ENCODE measurements at places on chromosomes 6 and 20.

DNA sequence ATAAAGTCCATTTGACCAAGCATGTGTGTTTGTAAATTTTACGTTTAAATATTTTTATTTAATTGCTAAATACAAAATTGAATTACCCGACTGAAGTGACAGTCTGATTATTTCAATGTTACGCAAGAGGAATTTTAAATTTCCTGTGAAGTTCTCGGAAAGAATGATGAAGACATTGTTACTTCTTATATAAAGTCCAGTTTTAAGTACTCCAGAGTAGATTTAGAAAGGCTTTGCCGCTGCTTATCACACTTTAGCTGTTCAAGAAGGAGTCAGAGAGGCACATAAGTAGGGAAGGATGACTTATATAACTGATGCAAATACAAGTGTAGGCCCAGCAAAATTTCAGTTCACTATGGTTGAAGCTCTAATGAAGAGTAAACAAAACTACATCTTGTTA, 265.1 kb upstream of the CITED2 start:
- DNase-seq: no peak

DNA sequence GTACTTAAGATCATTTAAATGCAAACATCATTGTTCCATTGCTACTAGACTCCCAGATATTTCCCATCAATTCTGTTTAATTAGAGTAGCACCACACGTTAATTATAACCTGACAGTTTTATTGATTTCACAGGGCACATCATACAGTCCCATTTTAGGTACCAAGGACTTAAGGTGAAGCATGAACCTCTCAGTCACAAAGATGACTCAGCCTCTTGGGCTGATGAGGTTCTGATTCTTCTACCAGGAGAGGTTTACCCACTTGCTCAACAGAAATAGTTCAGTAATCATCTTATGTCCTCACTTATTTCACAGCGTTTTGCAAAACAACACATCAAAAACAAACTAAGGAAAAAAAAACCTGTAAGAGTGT, 98.5 kb downstream of the HIVEP2 start:
- no peak for DNase-seq

DNA sequence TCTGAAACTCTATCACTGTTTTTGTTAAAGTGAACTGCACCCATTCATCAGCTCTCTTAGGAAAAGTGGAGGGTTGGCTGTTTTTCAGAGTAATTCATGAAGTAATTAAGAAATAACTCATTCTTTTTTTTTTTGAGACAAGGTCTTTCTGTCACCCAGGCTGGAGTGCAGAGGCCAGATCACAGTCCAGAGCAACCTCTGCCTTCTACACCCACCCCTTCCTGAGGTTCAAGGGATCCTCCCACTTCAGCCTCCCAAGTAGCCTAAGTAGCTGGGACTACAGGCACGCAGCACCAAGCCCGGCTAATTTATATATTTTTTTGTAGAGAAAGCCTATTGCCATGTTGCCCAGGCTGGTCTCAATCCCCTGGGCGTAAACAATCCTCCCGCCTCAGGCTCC, 2.6 kb downstream of the ZNFX1 start:
- DNase-seq: no peak

GRCh38 chr6:137873273-137873762, 6.3 kb downstream of the TNFAIP3 start:
- no peak for DNase-seq

- DNase-seq: no peak
These were observed 76.4 kb upstream of the HS3ST5 start for GRCh38 chr6:114419175-114419574.

DNA sequence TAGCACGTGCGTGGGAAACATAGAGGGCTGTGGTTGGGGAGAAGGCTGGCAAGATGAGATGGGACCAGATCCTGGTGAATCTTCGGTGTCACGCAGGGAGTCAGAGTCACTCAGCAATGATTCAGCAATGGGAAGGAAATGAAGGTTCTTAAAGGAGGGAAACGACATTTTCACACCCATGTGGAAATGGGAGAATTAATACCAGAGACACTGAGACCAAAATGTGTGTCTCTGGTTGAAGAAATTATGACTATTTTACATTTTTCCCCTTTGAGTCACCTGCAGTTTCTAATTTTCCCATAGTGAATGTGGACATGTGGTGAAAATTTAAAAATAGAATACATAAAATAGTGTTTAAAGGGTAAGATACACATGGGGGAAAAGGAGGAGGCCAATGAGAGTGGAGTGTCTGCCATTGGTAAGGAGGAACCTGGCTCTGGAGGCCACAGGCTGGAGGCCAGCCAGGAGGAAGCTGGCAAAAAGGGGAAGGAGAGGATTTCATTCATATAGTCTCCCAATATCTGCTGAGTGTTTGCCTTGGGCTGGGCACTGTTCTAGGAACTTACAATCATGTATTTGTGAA, 17.5 kb downstream of the NRN1 start:
- no peak for DNase-seq

DNA sequence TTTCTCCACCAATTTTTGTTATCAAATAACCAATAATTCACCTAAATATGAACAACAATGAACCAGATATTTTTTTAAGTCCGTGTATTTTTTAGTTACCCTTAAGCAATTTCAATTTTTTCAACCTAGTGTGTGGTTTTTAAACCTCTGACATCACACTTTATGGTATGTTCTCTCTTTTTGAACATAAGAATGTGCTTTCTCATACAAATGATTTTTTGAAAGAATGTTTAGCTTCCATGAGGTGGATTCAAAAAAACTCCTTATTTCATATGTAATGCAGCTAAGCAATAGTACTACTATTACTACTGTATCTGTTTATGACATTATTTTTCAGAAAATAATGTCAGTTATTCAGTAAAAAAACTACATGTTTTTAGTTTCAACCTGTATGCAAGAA, 19.4 kb upstream of the MEI4 start:
- no peak for DNase-seq

DNA sequence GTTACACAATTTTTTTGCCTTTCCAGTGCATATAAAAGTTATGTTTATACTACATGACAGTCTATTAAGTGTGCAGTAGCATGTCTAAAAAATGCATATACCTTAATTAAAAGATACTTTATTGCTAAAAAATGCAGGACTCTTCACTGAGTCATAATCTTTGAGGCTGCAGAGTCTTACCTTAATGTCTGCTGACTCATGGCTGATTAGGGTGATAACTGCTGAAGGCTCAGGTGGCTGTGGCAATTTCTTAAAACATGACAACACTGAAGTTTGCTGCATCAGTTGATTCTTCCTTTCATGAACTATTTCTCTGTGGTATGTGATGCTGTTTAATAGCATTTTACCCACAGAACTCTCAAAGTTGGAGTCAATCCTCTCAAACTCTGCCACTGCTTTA, 19.1 kb downstream of the ZSCAN23 start:
- DNase-seq: no peak

DNA sequence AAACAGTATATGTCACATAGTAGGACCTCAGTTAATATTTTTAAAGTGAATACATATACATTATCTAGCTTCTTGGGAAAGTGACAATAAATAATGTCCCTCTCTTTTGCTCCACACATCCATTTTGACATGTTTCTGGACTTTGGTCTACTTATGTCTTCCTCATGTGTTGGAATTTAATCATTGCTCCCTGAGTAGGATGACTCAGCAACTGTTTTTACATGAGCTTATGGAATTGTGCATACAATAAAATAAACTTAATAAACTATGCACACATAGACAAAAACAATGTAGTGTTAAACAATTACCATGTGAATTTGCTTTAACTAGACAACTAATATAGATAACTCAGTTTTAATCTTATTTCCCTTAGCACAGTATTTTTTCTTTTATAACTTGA, 503.8 kb downstream of the TFAP2B start:
- DNase-seq: no peak

DNA sequence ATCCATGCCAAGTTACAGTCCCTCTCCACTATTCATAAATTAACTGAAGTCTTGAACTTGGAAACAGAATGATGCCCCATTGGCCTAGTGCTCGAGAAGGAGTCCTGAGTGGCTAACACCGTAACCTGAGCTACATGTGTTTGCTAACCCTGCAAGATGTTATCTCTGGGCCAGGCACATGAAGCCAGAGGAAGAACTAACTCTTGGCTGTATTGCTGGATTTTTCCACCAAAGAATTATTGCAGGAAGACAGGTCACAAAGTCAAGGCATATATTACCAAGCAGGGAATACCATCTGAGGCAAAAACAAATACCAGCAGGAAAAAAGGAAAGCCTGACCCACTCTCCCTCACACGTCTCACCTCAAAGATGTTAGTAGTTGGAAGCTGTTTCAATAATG, 148.9 kb upstream of the PHACTR1 start:
- DNase-seq: no peak

DNA sequence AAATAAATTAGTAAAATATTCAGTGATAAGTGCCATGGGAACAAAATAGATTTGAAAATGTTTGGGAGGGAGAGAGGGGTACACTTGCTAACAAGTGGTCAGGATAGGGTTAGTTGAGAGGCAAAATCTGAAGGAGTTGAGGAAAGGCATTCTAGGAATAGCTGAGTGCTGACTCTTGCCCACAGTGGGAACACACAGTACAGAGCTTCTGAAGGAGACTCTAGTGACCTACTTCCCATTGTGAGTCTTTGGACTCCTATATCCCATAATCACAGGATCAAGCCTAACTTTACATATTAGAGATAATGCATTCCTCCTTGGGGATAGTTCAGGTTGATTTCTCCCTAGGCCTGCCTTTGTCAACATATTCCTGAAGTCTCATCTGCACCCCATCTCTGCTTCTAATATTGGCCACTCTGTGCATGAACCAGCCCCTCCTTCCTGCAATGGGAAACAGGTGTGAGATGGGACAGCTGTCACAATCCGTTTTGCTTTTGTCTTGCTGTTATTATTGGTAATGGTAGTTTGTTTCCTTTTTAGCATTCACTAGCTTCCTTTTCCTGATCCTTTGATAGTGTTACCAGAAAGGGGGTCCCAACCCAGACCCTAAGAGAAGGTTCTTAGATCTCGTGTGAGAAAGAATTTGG, 2.6 kb upstream of the TRIM38 start:
- no peak for DNase-seq

GRCh38 chr6:125884634-125885371, 71.8 kb upstream of the HINT3 start:
- DNase-seq: no peak

- DNase-seq: peak; percentile 29
These were observed 45.9 kb downstream of the NOL4L start for GRCh38 chr20:32539026-32539816.

DNA sequence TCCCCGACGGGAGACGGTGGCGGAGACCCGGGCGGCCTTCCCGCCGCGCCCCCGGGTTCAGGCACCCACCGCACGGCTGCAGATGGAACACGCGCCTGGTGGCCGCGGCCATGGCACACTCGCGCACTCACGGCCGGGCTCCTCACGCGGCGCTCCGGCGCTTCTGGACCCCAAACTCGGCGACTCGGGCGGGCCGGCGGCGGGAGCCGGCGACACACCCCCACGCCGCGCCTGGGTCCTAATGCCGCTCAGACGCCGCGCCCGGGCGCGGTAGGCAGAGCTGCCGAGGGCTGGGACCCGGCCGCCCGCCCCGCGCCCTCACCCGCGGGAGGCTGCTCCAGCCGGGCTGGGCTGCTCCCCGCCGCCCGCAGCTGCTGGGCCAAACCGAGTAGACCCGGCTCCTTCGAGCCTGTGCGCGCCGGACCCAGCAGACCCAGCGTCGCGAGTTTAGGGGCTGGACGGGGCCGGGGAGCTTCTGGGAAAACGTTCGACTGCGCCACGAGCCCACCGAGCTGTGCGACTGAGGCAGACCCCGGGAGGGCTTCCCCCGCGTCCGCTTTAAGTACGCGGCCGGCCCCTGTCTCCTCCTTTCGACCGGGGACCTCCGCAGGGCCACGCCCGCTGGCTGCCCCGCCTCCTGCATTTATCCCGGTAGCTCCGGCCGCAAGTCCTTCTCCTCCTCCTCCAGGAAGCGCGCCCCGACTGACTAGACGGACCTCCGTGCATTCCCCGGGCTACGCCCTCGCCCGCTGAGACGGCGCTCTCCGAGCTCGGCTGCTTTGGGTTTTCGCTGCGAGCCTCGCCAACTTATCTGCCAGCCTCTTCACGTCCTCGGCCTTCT, at the start of gene SLC4A11:
SLC4A11 (minus strand) TSS at position 165 of the 841 bp plus-strand sequence; CDS start at position 112, 53 bp downstream.
- DNase-seq: peak; percentile 72

- no peak for DNase-seq
These were observed 852.3 kb upstream of the HS3ST5 start for GRCh38 chr6:115194981-115195638.

DNA sequence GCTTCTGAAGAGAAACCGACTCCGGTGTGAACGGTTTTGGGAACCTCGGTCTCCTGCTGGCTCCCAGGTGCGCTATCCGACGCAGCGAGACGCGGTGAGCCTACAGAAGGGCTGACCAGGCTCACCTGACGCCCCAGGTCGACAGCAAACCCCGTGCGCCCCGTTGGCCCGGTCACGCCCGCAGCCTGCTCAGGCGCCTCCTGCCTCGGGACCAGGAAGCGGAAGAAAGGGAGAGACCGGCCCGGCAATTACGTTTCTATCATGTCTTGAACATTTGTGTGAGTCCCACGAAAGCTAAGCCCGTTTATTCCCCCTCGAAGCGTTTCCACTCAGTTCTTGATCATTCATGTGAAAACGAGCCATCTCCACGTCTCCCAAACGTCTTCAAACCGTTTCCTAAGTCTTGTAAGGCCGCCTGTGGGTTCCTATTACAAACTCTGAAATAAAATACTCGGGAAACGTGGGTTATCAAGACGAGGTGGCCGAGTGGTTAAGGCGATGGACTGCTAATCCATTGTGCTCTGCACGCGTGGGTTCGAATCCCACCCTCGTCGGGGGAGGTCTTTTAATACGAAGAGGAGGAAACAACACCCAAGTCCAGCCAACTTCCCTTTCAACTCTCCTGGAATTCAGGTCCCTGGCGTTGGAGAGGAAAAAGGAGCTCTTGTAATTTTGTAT, 150.5 kb upstream of the PRSS16 start:
- peak; percentile 46 for DNase-seq

- DNase-seq: no peak
These were observed 16.6 kb upstream of the SIRT5 start for GRCh38 chr6:13557841-13558240.

GRCh38 chr6:145405006-145405551, 330.2 kb downstream of the EPM2A start:
- DNase-seq: no peak

DNA sequence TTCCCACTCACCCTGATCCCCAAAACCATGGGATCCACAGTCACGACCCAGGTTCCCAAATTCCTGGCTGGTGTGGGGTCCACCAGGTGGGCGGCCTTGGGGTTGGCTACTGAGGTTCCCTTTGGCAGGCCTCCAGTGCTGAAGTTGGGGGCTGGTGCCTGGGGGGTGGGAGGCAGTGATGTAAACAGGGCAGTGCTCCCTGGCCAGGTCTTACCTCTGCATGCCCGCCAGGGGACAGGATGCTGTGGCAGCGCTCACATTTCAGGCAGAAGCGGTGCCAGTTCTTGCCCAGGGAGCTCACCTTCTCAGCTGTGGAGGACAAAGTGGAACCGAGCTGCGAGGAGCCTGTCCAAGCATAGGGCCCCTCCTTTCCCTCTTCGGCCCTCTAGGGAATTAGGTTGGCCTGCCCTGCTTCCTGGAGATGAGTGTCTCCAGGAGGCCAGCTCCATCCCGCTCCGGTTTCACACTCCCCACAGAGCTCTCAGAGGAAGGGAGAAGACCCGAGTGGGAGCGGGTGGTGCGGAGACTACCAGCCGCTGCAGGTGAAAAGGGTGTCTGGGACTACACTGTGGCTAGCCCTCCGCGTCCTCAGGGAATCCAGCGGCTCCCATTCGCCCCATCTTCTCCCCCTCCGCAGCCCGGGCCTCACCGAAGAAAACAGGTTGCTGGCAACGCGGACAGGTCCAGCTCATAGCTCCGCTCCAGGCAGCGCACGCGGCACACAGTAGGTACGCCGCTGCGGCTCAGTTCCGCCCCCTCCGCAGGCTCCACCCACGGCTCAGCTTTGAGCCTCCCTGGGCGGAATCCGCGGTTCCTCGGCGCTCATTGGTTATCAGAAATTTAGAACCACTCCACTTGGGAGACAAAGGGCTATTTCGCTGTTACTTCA, at the start of gene CRIP3:
CRIP3 (minus strand) TSS at position 726 of the 889 bp plus-strand sequence; CDS start at position 692, 34 bp downstream.
- DNase-seq: no peak
